ENCODE measurements at places on chromosomes 11 and 22.

DNA sequence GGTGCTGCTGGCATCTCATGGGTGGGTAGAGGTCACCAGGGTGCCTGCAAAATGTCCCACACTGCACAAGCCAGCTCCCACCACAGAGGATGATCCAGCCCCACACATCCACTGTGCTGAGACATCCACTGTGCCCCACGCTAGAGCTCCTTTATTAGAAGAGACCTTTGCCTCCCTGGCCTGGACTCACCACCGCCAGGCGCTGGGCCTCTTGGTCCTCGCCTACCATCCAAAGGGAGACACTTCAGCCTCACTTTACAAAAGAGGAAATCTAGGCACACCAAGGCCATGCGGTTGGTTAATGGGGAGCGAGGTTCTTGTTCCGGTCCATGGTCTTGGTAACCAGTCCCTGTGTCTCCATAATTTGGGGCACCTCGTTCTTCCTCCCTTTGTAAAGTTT, 3.4 kb upstream of the ANO1 start:
- no peak for DNase-seq

DNA sequence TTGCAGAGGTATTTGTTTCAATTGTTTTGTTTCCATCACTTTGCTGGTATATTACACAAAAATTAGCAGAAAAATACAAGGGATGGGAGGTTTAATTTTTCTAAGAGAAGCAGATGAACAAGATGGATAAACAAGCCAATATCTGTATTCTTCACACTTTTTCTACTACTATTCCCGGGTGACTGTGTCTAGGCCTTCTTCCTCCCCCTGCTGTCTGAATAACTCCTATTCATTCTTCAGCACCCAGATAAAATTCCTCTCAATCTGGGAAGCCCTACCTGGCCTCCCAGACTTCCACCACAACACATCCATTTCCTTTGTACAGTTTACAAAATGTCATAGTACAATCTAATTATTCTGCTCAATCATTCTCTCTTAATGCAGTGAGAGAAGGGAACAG, 666.6 kb upstream of the TENM4 start:
- no peak for DNase-seq

DNA sequence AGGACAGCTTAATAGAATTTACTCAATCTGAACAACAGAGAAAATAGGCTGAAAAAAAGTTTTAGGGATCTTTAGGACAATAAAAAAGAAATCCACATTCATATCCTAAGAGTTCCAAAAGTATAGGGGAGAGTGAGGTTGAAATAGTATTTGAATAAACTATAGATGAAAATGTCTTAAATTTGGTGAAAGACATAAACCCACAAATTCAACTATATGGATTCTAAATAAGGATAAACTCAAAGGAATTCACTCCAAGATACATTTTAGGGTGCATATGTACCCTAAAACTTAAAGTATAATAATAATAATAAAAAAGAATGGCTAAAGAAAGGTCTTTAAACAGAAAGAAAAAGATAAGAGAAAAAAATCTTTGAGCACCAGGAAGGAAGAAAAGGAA, 203.1 kb downstream of the GUCY1A2 start:
- DNase-seq, result no peak

- DNase-seq, result no peak
Observed at GRCh38 chr22:32414191-32414590, 2.1 kb upstream of the RTCB start.

DNA sequence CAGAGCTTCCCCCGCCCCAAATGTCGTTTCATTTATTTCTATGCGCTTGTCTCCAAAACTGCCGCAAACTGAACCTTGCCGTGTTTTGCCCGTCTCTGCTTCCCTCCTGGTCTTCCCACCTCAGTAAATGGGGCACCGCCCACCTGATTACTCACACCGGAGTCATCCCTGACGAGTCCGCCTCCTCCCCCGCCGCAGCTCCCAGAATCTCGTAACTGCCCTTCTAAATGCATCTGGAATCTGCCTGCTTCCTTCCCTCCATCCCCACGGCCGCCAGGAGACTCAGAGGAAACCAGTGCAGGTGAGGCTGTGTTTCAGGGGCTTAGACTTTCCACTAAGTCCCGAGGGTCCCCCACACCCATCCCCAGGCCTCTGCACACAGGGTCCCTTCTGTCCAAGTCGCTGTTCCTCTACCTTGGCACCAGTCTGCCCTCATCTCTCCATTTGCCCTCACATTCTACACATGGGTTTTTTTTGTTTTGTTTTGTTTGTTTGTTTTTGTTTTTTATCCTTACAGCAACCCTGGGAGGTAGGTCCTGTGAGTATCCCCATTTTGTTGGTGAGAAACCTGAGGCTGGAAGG, 62.6 kb upstream of the PHF21B start:
- peak; percentile 4 for DNase-seq

DNA sequence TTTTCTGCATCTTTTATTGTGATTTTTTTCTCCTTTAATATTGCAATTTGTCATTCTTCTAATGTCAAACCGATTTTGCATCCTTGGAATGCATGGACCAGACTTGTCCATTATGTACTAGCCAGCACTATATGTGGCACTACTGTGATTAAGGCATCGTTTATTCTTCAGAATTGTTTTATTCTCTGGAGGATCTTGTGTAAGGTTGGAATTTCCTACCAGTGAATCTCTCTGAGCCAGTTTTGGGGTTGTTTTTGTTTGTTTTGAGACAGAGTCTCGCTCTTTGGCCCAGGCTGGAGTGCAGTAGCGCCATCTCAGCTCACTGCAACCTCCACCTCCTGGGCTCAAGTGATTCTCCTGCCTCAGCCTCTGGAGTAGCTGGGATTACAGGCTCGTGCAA, 58.5 kb downstream of the IGLL5 start:
- peak; percentile 35 for DNase-seq

DNA sequence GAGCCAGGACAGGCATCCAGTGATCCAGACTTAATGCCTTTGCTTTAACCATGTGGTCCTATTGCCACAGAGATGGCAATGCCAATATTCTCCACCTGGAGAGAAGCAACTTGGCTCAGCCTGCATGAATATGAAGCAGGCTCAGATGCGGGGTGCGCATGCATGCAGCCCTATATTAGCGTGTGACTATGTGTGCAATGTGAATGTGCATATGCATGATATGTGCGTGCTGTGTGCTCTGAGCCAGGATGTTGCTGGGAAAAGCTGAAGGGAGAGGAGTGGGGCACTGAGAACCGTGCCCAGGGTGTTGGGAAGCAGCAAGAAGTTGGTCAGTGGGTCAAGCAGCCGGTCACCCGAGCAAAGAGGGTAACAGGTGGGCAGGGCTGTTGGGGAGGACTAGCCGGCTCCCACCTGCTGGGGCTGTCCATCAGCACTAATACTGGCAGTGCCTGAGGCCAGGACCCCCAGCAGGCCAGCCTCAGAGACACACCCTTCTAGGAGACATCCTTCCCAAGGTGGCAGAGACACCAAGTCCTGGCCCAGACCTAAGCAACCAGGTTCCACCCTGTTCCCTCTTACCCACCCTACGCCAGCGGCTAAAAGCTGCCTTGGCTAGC, 24.8 kb upstream of the MYOD1 start:
- no peak for DNase-seq

DNA sequence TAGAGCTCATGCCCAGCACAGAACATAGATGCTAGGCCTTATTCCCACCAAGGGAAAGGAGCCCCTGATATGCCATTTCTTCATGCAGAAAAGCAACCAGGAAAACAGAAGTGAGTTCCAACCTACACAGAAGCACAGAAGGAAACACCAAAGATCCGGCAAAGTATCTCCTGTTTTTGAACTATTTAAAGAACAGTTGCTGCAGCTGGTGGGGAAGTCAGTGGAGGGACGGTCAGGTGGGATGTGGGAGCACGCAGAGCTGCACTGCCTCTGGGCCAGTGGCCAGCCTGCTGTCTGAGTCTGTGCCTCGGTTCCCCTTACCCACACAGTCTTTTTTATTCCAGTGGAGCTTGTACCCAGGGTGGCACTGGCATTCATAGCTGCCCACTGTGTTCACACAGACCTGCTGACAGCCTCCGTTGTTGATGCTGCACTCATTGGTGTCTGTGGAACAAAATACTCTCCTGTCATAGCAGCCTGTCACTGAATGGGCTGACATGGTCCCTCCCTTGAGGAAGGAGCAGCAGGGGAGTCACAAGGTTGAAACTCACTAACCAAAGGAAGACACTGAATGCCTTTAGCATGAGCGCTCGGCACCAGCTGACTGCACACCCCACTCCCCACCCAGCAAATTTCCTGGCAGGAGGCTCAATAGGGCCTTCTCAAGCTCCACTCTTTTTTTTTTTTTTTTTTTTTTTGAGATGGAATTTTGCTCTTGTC, 37.9 kb downstream of the SCUBE2 start:
- DNase-seq, result no peak

GRCh38 chr11:17580271-17580670, 33.2 kb downstream of the OTOG start:
- no peak for DNase-seq

Measured in inflammatory macrophage treated with lipopolysaccharide for 1 hour (primary cell).